Fibroblast of villous mesenchyme (primary cell): ENCODE measurements at places on chromosomes 12 and 14. TPM values are rescaled to one million over a fixed set of nuclear protein-coding genes. Genes with fewer than 3 reads are reported as not detected.

DNA sequence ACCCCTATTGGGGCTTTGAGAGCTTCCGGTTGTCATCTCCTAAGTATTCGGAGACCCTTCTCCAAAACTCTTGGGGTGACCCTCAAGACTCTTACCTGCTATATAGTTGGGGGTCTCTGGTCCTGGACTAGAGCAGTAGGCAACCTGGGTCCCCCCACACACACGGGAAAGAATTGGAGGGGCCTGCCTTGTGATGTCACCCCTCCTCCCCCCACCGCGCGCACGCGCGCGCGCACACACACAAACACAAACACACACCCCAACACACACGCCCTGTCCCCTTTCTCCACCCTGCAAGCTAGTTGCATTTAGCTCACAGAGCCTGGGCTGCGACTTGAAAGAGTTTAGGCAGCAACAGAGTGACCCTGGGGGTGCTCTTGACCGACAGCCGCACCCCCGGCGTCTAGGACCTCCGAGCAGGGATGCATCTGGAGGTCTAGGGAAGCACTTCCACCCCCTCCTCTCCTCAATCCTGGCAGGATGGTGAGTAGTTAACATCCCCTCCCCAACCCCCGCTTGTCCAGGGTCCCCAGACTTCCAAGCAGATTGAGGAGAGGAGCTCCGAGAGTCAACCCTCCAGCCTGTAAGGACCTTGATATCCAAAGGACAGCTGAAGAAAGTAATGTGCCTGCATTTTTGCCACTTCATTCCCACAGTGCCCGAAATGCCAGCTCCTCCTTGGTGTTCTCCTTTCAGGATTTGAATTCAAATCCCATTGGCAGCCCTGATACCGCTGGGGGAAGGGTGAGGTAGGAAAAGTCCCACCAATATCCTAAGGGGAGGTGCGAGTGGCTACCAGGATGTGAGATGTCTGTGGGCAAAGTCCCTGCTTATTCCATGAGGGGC lies 1.4 kb upstream of the DNAJC14 start:
- peak; percentile 69 for DNase-seq

DNA sequence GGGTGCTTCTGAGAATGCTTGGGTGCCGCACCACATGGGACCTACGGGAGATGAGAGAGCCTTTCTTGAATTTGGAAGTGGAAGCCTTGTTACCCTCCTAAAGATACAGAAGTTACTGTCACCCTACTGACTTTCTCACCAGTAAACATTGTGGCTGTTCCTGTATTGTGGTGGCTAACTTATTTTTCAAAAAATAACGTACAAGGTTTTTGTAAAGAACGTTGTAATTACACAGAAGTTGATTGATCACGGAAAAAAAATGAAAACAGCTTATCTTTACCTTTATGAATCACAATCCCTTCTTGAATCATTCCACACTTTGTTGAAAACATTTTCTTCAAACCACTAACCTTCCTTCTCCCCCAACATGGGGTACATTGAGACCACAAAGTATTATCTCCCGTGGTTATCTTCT lies 22.0 kb upstream of the PPFIBP1 start:
- DNase-seq, result no peak

DNA sequence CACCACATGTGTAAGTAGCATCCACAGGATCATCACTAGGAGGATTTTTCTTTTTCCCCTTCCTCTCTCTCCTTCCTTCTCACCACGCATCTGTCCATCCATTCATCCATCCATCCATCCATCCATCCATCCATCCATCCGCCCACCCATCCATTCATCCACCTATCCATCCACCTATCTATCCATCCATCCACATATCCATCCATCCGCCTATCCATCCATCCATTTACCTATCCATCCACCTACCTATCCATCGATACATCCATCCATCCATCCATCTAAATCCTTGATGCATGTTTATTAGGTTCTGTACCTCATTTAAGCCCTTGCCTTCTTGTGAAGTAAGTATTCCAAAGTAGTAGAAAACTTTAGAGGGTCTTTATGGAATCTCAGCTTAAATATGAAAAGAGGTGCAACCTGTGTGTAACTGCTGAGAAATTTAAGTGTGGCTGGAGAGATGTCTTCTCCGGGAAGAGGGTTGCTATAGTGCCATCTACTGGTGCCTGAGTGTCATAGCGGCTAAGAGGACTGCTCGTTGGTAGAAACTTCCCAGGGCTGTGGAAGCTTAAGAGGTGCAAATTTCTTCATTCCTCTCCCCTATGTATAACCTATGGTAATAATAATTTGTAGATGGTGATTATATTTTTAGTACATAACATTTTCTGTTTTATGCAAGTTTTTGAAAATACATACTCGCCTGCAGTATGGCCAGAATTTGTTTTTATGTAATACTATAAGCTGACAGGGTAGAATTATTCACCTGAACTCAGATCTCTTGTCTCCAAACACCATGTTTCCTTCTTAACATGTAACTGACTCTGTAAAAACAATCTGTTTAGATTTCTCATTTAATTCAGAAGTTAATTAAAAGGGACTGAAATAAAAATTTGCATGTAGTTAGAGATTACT lies 46.0 kb downstream of the MYO1H start:
- peak; percentile 65 for DNase-seq

ANO4 gene
- total RNA-seq, result 8.4 and 13.8 TPM in 2 replicates

CLEC1B gene
- total RNA-seq, result under 0.01 TPM in 1 of 2 replicates, not detected in the other
